ENCODE measurements at places on chromosomes 3 and 15.

- no peak for DNase-seq
Observed at GRCh38 chr3:159877924-159878323, 110.7 kb upstream of the IL12A start.

DNA sequence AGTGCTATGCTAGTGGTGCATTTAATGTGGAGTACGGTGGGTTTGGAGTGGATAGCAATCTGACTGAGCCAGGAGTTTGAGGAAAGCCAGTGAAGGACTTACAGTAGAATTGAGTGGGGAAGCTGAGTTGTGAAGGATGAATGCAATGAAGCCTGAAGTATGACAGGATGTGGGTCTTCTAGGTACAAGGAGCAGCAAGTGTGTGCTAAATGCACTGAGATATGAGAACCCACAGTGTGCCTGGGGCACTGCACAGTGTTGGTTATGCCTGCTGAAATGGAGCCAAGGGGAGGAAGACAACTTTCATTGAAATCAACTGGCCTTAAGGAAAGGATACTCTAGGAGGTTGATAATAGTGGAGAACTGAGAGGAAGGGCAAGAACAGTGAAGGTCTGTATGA lies 105.5 kb upstream of the MRPL3 start:
- DNase-seq = no peak

- no peak for DNase-seq
Observed at GRCh38 chr15:73700041-73700842, 16.1 kb downstream of the CD276 start.

DNA sequence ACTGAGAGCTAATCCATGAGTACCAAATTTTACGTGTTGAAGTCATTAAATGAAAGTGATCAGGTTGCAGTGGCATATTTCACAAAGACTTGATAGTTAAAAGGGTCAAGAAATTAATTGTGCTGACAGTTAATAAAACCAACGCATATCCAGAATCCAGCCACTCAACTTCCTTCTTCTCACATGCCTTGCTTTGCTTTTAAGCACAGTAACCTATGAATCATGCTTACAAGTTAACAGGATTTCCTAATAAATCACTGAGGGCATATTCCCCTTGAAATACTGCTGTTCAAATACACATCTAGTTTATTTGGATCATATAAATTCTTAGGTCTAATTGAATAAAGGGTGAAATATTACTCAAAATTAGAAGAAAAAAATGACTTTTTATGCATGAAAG lies 801.5 kb upstream of the EPHA6 start:
- DNase-seq = no peak

- DNase-seq = no peak
Observed at GRCh38 chr15:25875566-25875965, 12.4 kb upstream of the ATP10A start.

DNA sequence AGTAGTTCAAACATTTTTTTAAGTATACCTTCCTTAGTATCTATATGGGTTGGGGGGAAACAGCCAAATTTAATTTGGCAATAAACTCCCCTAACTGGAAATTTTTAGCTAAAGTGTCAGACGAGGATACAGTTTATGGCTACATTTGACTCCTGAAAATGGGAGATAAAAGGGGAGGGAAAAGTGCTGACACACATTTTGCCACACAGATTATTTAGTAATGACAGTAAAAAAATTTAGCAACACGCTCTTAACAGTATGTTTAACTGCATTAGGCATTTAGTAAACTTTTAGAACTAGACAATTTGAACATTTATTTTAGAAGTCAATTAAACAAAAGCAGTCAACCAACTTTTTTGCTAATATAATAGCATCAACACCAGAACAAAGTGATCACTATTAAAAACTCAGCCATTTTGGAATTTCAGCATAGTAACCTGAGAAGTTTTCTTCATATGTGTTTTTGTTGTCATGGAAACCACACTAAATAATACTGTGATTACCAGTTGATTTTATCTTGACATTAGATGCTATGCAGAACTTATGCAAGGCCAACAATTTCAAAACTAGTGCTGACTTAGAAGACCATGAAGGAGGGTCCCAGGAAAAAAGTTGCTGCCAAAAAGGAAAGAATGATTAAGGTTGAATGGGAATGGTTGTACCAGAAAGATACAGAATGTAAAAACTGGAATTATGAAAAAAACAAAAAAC lies 47.0 kb upstream of the TFG start:
- no peak for DNase-seq

- DNase-seq = no peak
Observed at GRCh38 chr3:171784937-171785336, 25.3 kb downstream of the PLD1 start.

- no peak for DNase-seq
Observed at GRCh38 chr3:63689285-63689684, 36.8 kb downstream of the SNTN start.

- DNase-seq = no peak
Observed at GRCh38 chr3:123244128-123244527, 42.4 kb downstream of the SEC22A start.

DNA sequence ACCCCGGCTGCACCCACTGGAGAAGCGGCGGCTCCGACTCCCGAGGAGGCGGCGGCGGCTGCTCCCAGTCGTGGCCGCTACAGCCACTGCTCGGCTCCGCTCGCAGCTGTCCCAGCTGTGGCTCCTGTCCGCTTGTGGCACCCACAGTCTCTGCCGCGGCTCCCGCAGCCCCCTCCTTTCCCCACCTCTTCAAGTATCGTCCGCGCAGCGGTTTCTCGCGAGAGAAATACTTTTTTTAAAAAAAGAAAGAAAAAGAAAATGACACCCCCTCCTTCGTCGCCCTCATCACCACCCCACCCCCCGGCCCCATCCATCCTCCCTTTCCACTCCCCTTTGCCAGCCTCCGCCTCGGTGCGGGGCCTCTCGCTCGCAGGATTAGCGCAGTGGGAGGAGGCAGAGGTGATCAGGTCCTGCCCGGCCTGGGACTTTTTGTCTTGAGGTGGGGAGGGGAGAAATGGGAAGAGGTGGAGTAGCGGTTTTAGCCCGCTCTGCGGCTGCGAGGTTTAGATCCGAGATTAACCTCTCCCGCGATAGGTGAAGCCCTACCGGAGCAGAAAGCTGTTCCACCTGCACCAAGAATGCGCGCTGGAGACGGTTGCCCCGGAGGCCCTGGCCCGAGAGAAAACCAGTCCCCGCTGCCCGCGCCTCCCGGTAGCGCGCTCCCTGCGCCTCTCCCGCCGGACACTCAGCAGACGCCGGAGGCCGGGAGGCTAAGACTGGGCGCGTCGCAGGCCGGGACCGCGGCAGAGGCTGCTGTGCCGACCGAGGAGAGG lies at the start of gene FBN1:
FBN1 (minus strand) TSS at position 152 of the 773 bp plus-strand sequence. CDS start 940 bp downstream, outside the sequence.
- DNase-seq = peak; percentile 1

DNA sequence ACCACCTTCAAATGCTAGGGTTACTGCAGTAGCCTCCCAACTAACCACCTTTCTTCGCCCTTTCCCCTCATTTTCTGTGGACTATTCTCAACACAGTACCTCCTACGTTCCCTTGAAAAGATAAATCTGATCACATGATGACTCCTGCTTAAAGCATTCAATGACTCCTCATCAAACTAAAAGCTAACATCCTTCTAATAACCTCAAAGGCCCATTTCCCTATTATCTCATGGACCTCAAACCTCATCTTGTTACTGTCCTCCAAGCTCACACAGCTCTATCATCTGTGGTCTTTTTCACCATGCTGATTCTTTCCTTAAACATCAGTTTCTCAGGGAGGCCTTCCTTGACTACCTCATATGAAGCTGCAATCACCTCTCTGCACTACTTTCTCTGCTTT lies 29.6 kb downstream of the GADL1 start:
- DNase-seq = no peak

DNA sequence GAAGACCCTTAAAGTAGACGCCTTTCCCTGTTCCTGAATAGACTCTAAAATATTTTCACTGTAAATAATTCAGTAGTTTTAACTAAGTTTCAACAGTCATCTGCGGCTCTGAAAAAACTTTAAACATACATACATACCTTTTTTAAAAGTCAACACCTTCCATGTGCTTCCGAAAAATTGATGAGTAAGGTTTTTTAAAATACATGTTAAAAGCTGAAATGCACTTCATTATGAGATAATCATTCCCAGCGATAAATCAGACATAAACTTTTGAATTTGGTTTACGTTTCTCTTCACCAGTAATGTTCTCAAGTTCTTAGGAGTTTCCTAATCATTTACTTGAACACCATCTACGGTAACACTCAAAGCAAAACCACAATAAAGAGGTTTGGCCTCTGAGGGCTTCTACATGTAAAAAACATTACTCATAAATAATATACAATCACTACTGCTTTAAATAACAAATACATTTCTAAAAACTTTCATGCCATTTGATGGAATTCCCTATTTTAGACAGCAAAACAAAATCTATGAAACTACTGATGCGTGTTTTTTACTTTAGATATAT lies 403.5 kb downstream of the SHQ1 start:
- DNase-seq = no peak

GRCh38 chr3:155859859-155860258 lies 5.6 kb upstream of the SLC33A1 start:
- DNase-seq = no peak

GRCh38 chr3:79148786-79149185 lies 619.0 kb downstream of the ROBO1 start:
- no peak for DNase-seq

DNA sequence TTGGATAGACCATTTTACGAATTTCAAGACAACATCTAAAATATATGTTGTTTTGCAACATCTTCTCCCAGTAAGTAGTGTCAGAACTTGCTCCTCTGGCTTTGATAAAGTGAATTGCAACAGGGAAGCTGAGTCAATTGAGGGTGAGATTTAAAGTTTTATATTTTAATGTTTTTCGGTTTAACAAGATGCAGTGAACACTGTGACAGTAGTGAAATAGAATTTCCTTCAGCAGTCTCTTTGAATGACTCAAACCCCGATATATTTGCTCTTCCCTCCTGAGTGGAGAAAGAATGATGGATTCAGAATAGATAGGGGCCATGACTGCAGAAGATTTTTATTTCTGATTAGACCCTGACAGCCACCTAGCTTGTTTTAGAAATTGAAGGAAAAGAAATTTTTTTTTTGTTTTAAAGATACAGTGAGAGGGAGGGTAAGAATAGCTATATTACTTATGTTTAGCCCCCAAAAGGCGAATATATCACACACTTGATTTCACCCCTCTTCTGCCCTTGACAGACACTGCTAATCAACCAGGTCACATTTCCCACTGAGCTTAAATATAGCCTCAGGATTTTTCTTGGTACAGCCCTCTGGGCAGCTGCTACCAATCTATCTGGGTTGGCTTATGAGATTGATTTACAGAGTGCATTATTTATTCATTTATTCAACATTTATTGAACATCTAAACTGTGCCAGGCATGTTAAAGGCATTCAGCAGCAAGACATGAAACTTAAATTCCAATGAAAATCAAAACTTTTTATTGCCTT lies 183.3 kb upstream of the ADAMTS9 start:
- DNase-seq = no peak

GRCh38 chr15:48939648-48940047 lies 24.1 kb downstream of the SHC4 start:
- DNase-seq = no peak

DNA sequence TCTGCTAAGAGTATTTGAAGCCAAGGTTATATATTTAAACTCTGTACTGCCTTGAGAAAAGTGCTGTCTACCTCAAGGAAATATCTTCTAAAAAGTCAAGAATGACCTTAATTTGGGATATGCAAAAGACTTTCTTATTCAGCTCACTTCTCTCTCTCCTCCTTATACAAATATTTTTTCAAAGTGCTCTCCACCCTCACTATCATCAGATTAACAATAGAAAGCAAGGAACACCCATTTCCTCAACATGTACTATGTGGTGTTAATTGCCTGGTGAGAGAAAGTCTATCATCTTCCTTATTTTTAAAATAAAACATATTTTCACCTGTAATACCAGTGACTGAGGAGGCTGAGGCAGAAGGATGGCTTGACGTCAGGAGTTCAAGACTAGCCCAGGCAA lies 44.4 kb upstream of the RSL24D1 start:
- DNase-seq = no peak

DNA sequence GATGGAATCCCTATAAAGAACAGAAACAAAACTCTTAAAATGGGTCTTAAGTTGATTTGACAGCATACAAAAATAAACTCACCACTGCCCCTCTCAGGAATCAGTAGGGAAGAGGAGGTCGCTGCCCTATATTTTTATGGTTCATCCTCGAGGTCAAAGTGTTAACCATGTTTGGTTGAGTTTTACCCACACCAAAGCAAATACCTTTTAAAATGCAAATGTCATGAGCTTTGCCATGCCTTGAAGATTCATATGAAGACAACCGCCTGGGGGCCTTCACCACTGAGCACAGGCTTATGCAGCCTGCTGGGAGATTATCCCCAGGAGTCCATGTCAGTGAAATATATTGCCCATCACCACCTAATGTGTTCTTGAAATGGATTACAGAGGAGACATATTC lies 66.1 kb downstream of the GLB1 start:
- DNase-seq = no peak

DNA sequence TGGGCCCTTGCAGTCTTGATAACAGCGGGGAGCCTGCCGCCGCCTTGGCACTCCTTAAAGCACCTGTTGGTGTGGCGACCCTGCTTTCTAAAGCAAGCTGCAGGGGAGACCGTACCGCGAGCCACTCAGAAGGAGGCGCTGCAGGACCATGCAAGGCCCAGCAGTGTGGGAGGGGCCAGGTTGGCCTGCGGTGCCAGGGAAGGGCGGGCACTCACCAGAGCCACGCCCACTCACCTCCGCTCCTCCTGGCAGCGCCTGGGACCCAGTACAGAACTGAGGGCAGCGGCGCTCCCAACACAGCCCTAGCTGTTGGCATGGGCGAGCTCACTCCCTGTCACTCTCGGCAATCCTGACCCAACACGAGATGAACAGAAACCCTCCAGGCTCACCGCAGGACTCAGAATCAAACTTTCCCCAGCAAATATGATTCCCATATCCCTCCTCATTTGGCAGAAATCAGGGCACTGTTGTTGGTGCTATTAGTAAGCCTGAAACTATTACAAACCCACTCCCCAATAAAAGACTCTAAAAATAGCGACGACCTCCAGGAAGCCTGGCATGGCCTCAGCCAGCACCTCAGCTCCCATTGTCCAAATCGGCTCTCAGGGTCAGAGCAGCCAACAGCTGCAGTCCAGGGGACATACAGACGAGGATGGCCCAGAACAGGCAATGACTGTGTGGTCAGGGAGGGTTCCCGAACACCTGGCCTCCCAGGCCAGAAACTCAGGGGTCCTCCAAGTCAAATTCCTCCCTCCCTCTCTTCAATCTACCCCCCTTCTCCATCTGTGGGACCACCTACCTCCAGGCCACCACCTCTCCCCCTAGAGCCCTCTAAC lies 77.2 kb downstream of the TBC1D2B start:
- peak; percentile 24 for DNase-seq

DNA sequence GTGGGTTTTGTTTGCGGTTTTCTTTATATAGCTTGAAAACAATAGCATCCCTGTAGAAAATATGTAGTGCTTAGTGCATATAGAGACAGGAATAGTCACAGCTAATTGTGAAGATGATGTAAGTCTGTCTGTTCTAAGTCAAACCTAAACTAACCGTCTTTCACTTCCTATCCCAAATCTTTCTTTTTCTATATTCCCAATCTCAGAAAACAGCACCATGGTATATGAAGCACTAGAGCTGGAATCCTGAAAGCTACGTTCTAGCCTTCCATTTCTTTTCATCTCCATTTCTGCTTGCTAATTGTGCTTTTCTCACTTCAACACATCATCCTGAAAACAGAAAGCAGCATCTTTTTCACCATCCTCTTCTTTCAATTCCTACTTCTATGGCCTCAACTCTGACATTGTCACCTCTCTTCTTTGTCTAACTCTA lies 1235.5 kb downstream of the ROBO2 start:
- no peak for DNase-seq

Data from esophagus squamous epithelium (tissue), 5 donors.